ENCODE measurements at places on chromosomes 16 and 17.

DNA sequence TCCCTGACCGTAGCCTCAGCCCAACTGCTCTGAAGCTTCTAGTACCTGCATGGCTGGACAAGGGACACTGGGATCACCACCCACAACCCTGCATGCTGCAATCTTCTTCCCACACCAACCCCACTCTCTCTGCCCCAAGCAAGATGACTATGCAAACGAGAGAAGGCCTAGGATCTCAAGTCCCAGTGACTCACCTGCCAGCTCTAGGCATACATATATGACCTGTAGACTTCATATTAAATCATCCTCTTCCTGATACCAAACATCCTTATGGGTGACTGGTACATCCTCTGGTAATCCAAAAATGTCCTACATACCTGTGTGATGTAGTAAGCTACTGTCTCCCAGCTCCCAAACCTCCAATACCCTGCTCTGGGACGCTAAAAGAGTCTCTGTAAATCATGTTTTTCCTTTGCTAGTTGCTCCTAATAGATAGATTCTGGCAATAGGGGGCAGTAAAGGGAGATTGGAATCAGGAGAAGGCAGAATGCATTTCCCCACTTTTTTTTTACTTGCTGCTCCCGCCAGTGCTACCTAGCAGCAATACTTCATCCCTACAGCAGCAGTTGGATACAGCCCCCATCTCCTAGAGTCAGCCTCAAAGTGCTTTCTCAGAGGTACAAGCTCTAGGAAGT is 43.4 kb upstream of the SOX9 start:
- no peak for DNase-seq

DNA sequence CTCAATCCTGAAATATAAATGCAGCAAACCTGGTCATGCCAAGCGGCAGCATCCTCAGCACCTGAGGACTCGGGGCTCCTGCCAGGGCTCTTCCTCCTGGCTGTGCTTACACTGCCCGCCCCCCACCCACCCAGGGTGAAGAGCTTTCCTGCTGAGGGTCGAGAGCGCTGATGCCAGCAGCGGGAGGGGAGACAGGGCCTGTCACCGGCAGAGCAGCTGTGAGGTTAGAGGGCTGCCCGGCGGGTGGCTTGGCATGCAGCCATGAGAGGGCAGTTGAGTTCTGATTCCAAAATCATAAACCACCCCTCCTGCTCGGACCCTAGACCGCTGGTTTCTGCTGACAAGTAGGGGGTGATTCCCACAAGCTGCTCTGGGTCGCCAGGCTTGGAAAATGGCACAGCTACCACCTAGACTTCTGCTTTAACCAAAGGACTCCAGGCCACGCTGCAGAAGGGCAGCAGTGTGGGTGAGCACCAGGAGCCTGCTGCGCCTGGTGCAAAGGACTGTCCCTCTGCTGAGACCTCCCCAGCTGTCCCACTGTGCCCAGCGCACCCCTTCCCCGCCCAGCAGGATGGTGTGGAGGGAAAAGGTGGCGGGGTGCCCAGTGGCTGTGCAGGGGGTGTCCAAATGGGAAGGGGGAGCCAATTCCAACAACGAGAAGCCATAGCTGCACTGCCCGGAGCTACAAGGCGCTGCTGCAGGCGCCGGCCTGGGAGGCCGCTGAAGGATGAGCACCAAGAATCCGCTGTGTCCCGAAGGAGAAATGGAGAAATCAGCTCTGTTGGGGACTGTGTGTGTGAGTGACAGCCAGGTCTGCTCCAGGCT is 26.6 kb downstream of the MXRA7 start:
- no peak for DNase-seq

- no peak for DNase-seq
These were observed 573.5 kb downstream of the WWOX start for GRCh38 chr16:78672779-78673556.

DNA sequence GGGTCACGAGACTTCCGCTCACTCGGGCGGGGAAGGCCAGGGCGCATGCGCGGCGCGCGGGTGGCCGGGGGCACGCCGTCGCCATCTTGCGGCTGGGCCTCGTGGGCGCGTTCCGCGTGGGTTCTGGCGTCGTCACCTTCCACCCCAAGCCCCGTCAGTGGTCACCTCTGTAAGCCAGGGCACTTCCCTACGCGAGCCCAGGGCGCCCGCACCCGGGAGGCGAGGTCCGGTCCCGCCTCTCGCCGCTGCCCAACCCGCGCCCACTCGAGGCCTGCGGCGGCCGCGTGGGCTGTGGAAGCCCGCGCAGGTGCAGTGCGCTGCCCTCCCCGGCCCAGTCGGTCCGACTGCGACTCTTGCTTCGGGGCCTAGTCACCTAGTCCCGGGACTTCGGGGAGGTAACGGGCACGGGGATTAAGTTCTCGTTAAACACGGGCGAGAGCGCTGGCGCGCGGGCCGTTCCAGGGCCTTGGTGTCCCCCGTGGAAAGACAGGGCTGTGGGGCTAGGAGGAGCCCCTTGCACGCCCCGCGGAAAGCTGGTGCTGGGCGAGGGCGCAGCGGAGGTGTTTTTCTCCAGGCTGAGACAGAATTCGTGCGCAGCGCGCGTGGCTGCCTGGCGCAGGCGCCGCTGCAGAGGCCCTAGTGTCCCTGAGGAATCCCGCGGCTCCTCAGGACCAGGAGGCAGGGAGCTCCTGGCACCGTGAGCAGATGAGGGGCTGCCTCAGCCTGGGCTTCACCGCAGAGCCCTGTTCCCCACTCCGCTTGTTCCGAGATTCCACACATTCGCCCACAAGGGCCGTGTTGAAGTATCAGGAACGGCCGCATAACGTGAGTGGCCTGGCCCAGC is 472 bp upstream of the ARHGDIA start:
- peak; percentile 40 for DNase-seq

GRCh38 chr16:2275476-2276367 is 7.8 kb upstream of the RNPS1 start:
- no peak for DNase-seq

- DNase-seq, result no peak
These were observed 41.4 kb downstream of the SMG6 start for GRCh38 chr17:2262135-2262587.

- DNase-seq, result no peak
These were observed 123.7 kb downstream of the METRNL start for GRCh38 chr17:83203073-83203471.

GRCh38 chr17:6591599-6592158 is 35.3 kb upstream of the PITPNM3 start:
- no peak for DNase-seq

- no peak for DNase-seq
These were observed 31.9 kb downstream of the ZCCHC14 start for GRCh38 chr16:87460936-87461335.

DNA sequence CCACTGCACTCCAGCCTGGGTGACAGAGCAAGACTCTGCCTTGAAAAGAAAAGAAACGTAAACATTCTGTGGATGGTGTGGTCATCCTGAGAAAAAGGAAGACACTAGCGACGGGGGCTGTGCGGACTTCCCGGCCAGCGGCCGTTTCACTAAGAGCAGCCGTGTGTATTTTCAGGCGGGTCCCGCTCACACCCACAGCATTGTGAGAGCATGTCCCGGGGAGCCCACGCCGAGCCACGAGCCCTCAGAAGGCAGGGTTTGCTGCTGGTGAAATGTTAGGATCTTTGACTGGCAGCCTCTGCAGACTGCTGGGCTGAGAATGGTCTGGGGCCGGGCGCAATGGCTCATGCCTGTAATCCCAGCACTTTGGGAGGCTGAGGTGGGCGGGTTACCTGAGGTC is 40.3 kb downstream of the LMF1 start:
- no peak for DNase-seq

GRCh38 chr17:2122641-2123302 is 67.9 kb downstream of the HIC1 start:
- DNase-seq, result no peak

DNA sequence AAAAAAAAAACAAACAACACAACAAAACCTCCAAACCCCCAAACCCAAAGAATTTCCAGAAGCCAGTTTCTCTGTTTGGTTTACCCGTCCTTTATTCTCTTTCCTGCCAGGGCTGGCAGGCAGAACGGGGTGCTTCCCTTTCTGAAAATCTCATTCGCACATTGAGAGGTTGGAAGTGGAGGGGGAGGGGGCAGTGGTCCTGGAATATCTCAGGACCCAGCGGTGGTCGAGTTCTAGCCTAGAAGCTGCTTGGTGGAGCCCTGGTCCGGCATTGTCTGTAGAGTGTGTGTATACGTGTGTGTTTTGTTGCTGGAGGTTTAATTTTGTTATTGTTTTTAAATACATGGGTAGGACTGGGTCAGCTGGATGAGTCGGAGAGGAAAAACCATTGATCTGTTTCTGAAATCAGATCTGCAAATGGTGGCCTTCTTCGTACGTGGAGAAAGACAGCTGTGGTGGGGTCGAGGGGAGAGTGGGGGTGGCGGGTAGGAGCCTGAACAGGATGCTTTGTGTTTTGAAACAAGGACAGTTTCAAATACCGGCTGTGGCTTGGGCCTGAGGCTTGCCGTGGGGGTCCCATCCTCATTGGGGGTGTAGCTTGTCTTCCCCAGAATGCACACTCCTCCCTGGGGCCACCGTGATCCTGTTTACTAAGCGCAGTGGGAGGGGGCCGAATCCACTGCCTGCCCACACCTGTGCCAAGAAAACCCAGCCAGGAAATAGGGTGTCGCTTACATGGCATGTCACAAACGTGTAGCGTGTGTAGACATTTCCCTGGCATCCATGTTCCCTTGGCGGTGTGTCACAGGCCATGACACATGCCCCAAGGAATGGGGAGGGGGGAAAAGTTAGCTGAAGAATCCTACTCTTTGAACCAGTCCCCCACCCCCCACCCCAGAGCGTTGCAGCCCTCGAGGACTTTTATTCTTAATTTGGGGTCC is 1.6 kb downstream of the CMIP start:
- DNase-seq, result no peak

DNA sequence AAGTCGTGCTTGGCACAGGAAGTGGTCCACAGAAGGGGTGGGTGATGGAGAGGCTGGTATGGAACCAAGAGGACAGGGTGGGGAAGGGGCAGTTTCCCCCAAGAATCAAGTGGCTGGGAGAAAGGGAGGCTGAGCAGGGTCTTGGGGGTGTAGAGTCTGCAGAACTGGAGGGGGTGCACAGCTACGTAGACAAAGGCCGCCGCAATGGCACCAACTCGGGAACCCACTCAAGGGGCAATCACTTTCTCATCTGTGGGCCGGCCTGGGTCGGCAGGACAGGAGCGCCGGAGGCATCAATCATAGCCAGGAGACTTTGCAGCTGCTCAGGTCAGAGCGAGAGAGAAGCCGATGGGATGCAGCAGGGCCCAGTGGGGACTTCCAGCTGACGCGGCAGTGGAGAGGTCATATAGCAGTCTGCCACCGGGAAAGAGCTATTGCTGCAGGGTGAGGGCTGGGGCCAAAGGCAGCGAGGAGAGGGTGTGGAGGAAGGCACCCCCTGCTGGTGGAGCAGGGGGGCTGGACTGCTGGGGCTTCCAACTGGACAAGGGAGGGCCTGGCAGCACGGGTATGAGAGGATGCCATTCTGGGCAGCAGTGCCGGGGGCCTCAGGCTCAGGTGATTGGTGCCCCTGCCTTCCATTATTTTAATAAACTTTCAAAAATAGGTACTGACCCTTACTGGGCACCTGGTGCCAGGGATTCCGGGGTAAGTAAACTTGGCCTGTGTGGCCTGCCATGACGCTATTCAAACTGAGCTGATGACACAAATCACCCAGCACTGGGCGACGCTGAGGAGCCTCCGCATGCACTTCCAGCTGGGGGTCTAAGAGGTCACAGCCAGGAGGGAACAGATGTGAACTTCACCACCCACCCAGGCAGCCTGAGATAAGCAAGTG is 52.5 kb upstream of the MTSS2 start:
- DNase-seq, result no peak

DNA sequence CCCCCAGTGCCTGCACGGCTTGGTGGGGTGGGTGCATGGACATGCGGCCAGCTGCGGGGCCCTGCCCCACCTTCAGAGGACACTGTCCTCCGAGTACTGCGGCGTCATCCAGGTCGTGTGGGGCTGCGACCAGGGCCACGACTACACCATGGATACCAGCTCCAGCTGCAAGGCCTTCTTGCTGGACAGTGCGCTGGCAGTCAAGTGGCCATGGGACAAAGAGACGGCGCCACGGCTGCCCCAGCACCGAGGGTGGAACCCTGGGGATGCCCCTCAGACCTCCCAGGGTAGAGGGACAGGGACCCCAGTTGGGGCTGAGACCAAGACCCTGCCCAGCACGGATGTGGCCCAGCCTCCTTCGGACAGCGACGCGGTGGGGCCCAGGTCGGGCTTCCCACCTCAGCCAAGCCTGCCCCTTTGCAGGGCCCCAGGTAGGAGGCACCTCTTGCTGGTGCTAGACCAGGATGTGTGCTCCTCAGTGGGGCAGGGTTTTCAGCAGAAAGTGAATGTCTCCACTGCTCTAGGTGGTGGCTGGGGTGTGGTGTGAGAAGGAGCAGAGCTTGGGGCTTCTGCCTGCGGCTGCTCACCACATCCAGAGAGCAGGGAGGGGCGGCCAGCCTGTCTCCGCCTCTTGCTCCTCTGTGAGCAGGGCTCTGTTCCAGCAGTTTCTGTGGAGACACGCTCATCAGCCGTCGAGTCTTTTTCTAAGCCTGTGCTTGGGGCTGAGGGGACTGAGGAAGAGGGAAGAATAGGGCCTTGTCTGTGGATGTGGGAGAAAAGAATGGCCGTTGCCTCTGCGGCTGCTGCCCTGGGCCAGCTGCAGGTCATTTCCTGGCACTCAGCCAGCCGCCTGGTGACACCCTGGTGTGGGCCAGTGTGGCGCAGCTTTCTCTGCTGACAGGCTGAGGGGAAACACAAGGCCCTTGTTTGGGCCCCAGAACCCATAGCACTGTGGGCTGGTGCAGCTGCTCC is 2.2 kb downstream of the ZNF276 start:
- no peak for DNase-seq
